NCI-H1092 (cell line): ENCODE measurements at places on chromosomes 6 and 20.
A peak's percentile ranks its signal among the peaks of the same experiment; 100 is the strongest.

DNA sequence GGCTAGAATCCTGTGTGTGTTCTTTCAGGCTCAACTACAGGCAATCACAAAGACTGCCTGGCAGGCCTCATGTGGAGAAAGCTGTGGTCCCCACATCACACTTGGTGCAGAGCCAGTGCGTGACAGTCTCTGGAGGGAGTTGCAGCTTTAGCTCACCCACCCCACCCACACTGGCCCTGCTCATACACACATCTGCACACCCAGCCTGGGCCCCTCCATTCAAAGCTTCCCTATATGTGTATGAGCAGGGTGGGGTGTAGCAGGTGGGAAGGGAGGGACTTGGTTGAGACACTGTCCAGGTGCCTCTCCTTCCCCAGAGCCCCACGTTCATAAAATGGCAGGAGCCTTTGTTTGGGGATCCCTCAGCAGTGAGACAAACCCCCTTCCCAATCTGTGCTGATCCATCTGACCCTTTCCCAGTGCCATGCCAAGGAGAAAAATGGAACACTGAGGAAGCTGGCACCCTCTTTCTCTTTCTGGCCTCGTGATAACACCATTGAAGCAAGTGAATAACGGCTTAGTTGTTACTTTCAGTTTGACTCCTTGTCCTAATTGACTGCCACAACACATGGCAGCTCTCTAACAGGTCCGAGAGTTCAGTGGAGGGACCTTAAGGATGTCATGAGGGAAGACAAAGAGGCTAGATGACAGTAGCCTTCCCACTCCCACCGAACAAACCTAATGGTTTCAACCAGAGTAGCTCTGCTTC, 53.8 kb upstream of the NRSN1 start:
- no peak for DNase-seq

DNA sequence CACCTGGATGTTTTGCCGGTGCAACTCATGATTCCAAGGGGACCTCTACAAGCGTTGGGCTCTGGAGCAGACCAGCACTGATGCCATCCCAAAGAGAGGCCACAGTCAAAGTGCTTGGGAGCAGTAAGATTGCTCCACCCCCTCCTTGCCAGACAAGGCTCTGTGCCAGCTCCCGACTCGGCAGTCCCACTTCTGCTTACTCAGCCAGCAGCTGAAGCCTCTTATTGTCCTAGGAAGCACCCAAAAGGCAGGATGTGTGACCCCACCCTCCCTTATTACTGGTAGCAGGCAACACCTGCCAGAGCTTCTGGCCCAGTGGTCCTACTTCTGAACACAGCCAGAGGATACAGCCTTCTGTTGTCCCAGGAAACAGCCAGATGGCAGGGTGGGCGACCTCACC, 614.2 kb downstream of the TENT5A start:
- no peak for DNase-seq

GRCh38 chr20:21933526-21933925, 228.1 kb downstream of the PAX1 start:
- DNase-seq, result no peak

- DNase-seq, result no peak
Measured at GRCh38 chr20:43389839-43390626, 67.7 kb upstream of the SRSF6 start.

DNA sequence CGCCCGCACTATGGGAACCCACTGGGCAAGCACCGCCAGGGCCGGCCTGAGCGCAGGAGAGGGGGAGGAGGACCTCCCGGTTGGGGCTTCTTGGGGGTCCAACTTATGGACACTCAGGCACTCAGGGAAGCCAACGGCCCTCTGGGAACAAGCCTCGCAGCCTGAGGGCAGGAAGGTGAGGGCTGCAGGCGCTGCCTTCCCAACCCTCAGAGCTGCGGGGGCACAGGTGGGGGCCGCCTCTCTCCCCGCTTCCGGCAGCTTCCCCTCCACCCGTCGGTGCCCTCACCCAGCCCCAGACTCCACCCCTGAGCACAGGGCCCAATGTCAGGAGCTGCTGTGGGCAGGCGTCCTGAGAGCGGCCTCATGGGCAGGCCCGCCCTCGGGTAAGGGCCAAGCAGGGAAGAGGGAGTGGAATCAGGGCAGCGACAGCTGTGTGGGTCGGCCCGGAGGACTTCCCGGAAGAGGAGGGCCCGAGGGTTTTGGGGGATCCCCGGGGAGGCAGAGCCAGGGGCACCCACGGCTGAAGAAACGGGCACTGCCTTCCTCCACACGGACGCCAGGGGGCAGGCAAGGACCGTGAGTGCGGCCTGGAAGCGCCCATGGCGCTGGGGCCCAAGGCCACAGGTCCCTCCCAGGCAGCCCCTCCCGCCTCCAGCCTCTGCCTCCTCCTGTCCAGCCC, 488 bp upstream of the PTK6 start:
- peak; percentile 31 for DNase-seq

DNA sequence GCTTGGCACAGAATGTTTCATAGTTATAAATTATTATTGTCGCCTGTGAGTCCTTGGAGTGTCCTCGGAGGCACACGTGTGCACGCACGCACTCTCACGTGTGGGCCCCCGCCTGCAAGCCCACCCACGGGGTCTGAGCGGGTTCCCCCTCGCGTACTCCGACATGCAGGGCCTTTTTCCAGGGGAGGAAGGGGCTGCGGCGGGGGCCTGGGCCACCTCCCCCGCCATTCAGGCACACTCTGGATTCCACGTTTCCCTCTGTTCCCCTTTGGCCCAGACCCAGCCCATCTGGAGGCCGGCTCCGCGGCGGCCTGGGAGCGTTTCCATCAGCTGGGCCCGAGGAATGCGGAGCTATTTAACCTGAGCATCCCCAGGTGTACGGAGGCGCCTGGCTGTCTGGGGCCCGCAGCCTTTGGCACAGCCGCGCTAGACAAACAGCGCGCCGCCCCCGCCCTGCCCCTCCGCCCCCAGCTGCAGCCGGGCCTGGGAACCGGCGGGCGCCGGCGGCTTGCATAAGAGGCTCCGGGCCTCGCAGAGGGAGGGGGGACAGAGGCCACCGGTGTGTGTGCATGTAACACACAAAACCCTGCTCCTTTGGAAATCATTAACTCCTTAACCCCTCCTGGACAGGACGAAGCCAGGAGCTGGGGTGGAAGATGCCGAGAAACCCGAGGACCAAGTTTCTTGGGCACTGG, 3.3 kb downstream of the ID1 start:
- peak; percentile 94 for DNase-seq

- no peak for DNase-seq
Measured at GRCh38 chr6:136969930-136970329, 47.8 kb downstream of the SLC35D3 start.

- no peak for DNase-seq
Measured at GRCh38 chr6:72616406-72617015, 5.4 kb upstream of the KCNQ5 start.

DNA sequence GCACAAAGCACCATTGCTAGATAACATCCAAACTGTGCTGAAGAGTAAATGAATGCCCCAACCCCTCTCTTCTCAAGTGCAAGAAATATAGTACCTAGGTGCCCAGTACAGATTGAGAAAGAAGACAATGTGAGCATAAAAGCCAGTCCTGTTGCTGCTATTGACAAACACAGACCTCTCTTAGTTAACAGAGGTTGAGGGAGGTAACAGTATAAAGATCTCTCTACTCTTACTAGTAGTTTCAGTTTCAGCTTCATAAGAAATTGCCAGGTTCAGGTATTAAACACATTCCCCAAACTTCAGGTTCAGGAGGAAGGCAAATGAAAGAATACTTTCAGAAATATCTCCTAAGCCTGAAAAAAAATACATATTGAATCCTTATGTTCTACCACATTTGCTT, 31.4 kb downstream of the TBC1D32 start:
- DNase-seq, result no peak

- no peak for DNase-seq
Measured at GRCh38 chr6:147117580-147117979, 86.6 kb upstream of the STXBP5 start.

- no peak for DNase-seq
Measured at GRCh38 chr6:154500769-154501577, 9.5 kb downstream of the CNKSR3 start.

GRCh38 chr6:4178737-4179333, 43.5 kb upstream of the ECI2 start:
- no peak for DNase-seq

DNA sequence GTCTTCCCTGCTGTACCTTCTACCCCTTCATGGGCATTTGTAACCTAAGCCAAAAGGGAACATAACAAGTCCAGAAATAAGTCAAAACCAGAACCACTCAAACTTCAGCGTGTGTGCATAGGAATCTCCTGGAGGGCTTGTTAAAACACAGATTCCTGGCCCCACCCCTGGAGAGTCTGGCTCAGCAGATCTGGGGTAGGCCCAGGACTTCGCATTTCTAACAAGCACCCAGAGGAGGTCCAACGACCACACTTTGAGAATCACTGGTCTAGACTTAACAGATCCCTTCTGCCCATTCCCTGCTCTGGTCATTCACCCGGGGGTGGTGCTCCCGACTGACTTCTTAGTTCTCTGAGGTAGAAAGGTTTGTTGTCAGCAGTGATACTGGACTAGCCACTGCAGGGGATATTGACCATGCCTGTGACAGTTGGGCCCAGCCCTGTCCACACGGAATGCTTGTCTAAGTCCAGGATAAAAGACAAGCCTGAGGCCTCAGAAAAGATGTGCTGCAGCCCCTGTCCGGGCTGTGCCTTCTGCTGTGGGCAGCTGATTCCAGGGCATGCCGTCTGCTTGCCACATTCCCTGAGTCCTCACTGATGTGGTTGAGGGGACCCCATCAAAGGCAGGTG, 68.6 kb downstream of the SYNJ2 start:
- DNase-seq, result no peak

DNA sequence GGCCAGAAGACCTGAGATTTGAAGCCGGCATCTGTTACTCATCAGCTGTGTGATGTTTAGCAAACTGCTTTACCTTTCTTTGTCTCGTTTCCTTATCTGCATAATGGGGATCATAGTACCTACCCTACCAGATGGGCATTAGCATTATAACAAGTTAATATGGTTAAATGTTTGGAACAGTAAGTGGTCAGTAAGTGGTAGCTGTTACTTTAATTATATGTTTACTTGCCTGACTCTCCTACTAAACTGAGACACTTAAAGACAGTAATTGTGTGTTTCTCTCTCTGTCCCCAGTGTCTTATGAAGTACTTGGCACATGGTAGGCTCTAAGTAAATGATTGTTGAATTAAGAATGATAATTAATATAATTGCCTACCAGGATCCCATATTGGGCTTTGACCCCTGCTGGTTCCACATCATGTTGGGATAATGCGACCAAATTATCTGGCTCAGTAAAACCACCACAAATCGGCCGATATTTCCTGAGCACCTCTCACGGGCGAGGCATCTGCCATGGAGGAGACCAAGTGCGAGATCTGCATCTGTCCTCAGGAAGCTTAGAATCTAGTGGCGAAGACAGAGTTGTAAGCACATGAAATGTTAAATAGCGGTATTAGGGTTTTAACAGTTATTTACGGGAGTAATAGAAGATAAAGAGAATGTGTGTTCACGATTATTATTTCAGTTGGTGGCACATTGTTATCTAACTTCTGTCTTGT, 31.4 kb downstream of the PTK7 start:
- no peak for DNase-seq

GRCh38 chr6:29955783-29956182, 13.5 kb downstream of the HLA-A start:
- DNase-seq, result no peak

GRCh38 chr6:84892671-84893070, 128.3 kb upstream of the TBX18 start:
- DNase-seq, result no peak

DNA sequence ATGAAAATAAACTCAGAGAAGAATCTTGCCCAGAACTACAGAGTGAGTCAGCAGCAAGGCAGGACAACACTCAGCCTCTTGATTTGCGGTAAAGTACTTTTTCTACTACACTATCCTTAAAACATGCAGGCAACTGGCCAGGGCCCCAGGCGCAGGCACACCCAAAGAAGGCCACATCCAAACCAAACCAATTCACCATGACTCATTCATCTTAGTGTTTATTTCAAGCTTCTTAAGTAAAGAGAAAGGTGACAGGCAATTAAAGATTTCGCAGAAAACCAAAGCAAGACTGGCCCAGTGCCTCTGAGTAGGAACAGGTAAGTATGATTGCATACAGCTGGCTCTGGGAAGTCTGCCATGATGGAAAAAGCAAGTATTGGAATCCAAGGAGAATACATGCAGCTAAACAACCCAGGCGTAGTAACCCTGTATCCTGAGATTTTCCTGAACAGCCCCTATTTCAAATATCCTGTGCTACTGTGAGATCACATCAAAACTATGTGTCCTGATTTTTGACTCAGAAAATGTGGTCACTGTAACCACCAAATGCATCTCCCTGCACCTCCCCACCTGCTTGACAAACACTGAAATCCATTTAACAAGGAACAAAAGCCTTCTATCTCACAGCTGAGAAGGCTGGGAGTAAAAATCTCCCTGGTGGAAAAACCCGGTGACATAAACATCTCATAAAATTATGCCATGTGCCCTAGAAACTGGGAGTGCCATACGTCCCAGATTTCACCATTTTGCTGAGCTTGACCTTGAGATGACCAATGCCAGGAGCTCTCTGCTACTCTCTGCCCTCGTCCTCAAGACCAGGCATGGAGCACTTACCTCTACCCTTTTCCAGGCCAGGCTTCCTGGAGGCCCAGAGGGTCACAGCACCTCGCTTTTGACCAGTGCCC, 12.4 kb downstream of the WFDC3 start:
- DNase-seq, result no peak
